Psoas muscle (tissue), 8 donors: ENCODE measurements at places on chromosomes 7 and 10. TPM values are rescaled to one million over a fixed set of nuclear protein-coding genes. Genes with fewer than 3 reads are reported as not detected.
A peak's percentile ranks its signal among the peaks of the same experiment; 100 is the strongest.

TMEM270 gene
- total RNA-seq, result not detected

SORCS3 gene
- not detected for total RNA-seq

FBXL13 gene
- total RNA-seq, result not detected

INA gene
- total RNA-seq, result not detected

ZEB1 gene
- 92.3 TPM for total RNA-seq

DNA sequence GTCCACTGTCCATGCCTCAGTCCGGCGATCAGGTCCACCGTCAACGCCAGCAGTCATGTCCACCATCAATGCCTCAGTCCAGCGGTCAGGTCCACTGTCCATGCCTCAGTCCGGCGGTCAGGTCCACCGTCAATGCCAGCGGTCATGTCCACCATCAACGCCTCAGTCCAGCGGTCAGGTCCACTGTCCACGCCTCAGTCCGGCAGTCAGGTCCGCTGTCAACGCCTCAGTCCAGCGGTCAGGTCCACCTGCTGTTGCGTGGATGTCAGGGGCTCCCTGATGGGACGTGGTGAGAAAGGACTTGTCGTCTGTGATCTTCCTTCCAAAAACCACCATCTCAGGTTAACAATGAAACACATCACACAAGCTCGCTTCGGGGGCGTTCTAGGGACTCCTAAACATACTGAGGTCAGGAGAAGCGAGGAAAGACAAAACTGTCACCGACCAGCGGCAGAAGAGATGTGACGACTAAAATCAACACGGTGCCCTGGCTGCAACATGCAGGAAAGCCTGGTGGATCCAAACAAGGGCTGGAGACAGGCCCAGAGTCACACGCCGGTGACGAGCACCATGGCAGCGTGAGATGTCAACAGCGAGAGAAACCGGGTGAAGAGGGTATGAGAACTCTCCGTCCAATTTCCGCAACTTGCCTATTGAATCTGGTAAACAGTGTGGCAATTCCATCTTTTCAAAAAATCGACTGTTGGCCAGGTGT is 264.2 kb downstream of the MAD1L1 start:
- DNase-seq, result no peak

GRCh38 chr7:44291733-44292419 is 33.5 kb downstream of the CAMK2B start:
- peak; percentile 17 for DNase-seq

DNA sequence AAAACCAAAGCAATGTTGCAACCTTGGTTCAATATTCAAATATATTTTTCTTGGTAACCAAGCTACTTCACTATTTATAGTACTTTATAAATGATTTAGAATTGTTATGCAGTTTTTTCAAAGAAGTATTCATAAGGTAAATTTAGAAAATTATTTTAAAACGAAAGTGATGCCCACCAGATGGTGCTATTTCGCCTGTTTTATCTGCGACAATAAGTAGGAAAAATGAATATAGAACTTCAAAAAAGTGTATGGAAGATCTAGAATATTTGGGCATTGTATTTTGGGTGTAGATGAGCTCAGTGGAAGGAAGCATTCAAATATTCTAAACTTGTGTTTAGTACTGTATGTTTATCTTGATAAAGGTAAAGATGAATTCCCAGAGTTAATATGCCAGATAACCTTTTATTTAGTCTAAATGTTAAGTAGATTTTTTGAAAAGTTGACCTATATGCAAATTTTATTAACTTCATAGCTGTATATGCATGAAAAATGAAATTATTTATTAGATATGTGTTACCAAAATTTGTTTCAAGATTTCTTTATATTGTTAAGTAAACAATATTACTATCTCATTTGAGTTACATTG is 93.2 kb downstream of the ADK start:
- DNase-seq, result no peak

- no peak for DNase-seq
Measured at GRCh38 chr10:100978901-100979195, 8.4 kb downstream of the MRPL43 start.

GRCh38 chr10:85544956-85545355 is 821.6 kb downstream of the GRID1 start:
- no peak for DNase-seq

- DNase-seq, result no peak
Measured at GRCh38 chr7:100027197-100027596, 11.8 kb downstream of the ZKSCAN1 start.

GRCh38 chr7:152572101-152572500 is 103.8 kb downstream of the XRCC2 start:
- no peak for DNase-seq

DNA sequence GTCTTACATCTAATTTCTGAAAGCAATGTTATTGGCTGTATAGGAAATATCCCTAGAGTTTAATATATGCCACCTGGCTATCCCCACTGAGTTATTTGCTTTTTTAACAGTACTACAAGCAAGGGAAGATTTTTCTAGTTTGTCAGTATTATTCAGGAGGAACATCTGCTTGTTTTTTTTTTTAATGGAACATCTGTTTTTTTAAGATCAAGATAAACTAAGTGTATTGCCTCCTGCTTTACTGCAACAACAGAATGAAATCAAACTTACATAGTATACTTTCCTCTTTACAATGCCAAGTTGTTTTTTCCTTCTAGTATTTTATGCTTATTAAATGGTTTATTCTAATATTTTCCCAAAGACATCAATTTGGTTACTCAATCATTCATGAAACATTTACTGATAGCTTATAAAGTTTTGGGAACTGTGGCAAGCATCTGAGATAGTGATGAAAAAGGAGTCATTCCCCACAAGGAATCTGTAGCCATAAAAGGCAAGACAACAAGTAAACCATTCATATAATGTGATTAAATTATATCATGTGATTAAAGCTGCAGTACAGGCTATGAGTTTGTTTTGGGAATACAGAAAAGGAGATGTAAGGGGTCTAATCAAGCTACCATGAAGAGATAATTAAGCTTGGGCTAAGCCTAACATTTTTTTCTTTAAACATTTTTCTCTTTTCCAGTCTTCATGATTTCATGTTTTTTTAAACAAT is 17.4 kb downstream of the MTPN start:
- DNase-seq, result no peak

DNA sequence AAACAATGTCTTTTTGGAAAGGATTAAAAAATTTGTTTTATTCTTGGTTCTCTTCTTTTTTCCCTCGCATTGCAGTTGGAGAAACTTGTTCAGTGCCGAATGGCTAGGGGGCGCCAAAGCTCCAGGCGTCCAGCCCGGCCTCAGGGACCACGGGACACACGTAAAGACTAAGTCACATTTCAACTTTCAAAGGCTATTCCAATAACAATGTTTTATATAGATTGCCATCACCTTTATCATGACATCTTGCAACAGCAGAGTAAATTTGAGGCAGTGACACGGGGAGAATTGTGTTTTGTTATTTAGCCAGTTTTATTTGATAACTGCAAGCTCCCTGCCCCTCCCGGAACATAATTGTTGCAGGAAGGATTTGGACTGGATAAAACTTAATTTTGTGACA is 2.2 kb upstream of the IGFBP3 start:
- peak; percentile 83 for DNase-seq

- no peak for DNase-seq
Measured at GRCh38 chr10:14507176-14507575, 176.5 kb upstream of the FRMD4A start.

DNA sequence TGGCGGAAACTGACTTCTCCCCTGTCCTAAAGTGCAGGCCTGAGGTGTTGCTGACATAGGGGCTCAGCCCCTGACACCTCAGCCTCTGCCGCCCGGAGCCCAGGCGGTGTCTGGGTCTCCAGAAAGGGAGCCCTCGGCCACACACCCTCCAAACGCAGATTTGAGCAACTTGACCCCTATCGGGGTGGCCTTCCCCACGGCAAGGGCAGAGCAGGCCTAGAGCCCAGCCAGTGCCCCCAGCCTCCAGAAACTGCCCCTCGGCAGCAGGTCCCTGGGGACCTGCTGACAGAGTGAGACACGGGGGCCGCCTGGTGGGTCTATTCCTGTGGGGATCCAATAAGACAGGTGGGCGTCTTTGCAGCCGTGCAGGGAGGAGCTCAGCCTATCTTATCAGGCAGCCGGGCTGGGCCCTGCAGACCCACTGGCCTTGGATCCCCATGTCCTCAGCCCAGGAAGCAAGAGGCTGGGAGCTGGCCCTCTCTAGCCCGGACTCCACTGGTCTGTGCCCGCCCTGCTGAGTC is 11.0 kb downstream of the TMEM184A start:
- no peak for DNase-seq

DNA sequence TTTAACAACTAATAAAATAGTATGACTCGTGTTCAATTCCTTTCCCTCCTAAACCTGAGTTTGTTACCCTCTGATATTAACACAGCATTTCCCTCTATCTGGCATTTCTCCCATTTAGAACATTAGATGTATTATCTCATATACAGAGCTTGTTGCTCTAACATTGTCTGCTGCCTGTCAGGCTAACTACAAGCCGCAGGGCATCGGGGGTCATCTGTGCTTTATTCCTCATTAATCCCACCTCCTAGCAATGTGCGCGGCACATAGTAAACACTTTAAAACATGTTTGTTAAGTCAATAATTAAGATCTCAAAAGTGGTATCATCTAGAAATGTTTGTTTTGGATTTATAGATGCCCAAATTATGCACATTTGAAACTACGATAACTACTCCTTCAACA is 52.9 kb upstream of the NEBL start:
- no peak for DNase-seq

GRCh38 chr7:67823345-67823744 is 826.7 kb downstream of the TYW1 start:
- DNase-seq, result no peak

DNA sequence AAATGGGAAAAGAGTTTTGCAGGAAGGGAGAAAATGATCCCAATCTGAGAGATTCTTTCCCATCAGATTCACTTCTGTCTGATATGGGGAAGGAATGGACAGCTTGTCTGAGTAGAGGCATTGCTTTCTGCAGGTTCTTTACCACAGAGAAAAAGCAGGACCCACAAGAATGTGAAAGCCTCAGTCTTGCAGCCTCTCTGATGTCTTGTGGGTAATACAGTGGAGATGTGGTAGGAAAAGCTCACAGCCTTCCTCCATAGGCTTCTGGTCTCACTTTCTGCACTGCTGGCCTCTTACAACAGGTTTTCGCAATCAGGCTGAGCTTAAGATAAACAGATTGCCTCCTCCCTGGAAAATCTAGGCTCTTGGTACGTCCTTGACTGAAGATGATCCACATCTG is 551 bp downstream of the IFIT1 start:
- no peak for DNase-seq

DNA sequence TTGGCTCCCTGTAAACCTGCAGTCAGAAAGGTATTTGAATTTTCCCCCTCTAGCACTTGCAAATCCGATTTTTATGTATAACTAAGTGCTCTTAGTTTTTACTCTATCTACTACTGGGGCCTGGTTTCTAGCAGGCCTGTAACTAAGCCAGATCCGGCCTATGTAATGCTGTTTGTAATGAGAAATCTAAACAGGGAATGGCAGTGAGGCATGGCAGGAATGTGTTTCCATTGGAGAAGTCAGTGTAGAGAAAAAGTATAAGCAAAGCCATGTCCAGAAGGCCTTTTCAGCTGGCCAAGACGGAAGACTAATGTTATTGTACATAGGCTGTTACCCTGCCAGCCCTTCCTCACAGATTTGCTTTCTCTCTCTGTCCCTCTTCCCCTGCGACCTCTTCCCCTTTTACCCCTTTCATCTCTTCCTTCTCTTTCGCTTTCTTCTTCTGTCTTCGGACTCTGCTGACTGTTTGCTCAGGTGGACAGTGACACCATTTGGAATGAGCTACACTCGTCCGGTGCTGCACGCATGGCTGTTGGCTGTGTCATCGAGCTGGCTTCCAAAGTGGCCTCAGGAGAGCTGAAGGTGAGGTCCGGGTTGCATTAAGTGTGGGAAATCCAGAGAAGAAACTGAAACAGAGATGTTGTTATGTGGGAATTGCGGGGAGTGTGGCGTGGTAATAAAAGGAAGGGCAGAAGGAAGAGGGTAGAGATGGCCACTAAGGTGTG is 297.5 kb downstream of the HDAC9 start:
- DNase-seq, result no peak

- DNase-seq, result no peak
Measured at GRCh38 chr7:4022265-4022664, 659.8 kb upstream of the FOXK1 start.
